NCI-H510A treated with DMSO at 0.1 percent for 48 hours (cell line): ENCODE measurements at places on chromosomes 12 and 14.

DNA sequence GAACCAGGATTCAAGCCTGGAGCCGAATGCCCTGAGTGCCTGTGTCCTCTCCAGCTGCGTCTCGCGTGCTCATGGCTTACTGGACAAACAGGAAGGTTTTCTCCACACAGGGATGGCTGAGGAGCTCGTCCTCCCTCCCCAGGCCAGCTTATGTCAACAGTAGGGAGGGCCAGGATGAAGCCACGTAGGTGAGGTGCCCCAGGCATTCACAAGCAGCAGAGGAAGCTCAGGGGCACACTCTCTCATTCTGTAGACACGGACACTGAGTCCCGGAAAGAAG, 49.3 kb downstream of the TRPV4 start:
- DNase-seq: no peak

DNA sequence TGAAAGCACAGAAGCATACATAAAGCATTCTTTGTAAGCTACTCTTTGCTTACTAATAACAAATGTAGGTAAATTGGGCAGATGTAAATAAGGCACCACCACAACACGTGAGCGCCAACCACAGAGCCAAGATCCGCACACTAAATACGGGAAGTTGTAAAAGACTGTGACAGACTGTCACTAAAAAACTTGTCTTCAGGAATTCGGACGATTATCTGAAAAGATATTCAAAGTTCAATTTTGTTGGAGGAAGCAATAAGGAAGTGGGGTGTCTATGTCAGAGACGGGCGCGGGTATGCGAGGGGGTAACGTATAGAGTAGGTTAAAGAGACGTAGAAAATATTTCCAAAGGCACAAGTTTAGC, 1.5 kb upstream of the HSP90B1 start:
- DNase-seq: no peak

- no peak for DNase-seq
Measured at GRCh38 chr14:22147716-22148115, 441.3 kb downstream of the DAD1 start.

- peak; percentile 78 for DNase-seq
Measured at GRCh38 chr12:80187660-80188090, 88.3 kb downstream of the OTOGL start.

DNA sequence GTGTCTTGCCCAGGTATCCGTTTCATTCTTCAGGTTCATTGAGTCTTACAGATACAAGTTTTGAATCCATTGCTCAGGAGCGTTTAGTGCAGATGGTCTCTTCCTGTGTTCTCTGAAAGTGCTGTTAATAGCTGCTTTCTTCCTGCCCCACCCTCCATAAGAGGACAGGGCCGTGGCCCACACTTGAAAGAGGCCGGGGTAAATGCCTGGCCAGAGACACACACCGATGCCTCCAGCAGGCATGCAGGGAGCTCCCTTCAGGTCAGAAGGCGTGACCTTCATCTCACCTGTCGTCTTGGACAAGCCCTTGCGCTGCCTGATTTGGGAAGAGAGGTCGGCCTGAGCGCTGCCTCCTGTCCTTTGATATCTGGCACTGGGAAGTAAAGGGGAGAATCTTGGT, 11.6 kb downstream of the PRKAB1 start:
- peak; percentile 88 for DNase-seq

- DNase-seq: no peak
Measured at GRCh38 chr14:58460772-58461171, 33.3 kb downstream of the KIAA0586 start.

DNA sequence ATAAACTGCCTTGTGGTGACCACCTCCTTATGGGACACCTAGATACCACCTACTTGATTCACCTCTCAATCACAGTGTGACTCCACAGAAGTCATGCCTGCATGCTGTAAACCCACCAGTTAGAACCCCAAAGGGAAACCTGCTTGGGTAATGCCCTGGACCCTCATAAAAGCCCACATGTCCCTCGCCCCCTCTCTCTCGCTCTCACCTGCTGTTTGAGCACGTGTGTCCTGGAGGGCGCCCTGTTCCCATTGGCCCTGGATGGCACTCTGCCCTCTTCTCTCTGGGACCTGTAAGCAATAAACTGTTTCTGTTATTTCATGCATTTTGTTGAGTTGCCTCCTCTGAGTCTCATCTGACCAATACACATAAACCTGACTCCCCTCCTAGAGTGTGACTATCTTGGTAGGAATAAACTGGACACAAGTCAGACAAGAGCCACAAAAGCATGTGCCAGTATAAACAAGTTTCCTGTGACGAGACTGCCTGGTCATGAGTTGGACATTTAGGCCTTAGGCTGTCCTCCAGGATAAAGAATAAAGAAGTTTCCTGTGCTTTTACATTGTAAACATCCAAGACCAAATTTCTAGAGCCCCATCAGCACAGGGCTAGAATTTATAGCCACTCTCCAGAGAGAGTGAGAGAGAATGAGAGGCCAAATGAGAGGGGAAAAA, 8.6 kb downstream of the IFI27L2 start:
- no peak for DNase-seq

GRCh38 chr12:92108651-92109050, 37.0 kb downstream of the BTG1 start:
- peak; percentile 46 for DNase-seq

DNA sequence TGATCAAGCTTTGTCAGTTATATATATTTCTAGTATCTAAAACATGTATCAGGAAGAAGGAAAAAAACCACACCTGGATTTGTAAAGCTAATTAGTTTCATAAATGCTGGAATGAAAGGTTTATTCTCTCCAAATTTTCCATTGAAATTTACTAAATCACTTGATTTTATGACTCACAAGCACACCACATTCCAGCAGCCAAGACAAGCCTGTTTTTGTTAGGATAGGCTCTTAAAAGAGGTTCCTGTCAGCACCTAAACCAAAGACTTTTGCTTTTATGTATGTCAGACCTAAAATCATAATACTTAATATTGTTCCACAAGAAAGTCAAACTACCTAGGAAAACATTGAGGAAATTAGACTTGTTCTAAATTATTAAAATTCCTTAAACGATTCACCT, 85.3 kb upstream of the PAWR start:
- DNase-seq: no peak
